Vagina (tissue), 2 donors: ENCODE measurements at places on chromosomes 7 and 10. TPM values are rescaled to one million over a fixed set of nuclear protein-coding genes. Genes with fewer than 3 reads are reported as not detected.
A peak's percentile ranks its signal among the peaks of the same experiment; 100 is the strongest.

- H3K27me3 ChIP-seq, result no peaks in the 10 kb centered on the region
- no peak overlapping the region for H3K4me3 ChIP-seq
- no peaks in the 10 kb centered on the region for H3K4me1 ChIP-seq
- no peak for DNase-seq
- no peaks in the 10 kb centered on the region for H3K36me3 ChIP-seq
These were observed 66.8 kb downstream of the PCGF5 start for GRCh38 chr10:91287276-91287675.

DNA sequence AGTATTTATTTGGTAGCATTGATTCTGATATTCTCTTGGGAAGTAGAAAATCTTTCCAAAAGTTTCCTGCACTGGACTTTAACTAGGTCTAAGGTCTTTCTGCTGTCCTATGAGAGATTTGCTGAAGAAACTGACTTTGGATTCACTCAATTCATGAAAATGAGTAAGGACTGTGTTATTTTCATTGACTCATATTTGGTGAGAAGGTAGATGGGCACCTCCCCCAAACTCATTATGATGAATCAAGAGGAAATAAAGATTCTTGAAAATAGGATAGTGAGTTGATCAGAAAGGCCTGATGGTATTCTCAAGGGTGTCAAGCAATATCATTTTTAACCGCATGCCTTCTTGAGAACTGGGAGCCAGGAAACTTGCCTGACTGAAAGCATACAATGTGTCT, 110.3 kb downstream of the RNF133 start:
- no peak for DNase-seq
- no peak overlapping the region for H3K4me3 ChIP-seq
- no peaks in the 10 kb centered on the region for H3K27me3 ChIP-seq
- H3K4me1 ChIP-seq, result no peaks in the 10 kb centered on the region

GRCh38 chr10:72260976-72261783, 12.5 kb upstream of the DDIT4 start:
- peak overlapping the region; percentile 47 for H3K4me3 ChIP-seq
- DNase-seq, result no peak
- H3K36me3 ChIP-seq, result no peaks in the 10 kb centered on the region
- H3K4me1 ChIP-seq, result peaks cover 74% of the 10 kb centered on the region
- H3K27me3 ChIP-seq, result no peaks in the 10 kb centered on the region

- H3K4me3 ChIP-seq, result no peak overlapping the region
- no peak overlapping the region for H3K27ac ChIP-seq
- no peaks in the 10 kb centered on the region for H3K27me3 ChIP-seq
- DNase-seq, result no peak
- H3K36me3 ChIP-seq, result no peaks in the 10 kb centered on the region
These were observed 11.3 kb upstream of the ZNF518A start for GRCh38 chr10:96118604-96119450.

DNA sequence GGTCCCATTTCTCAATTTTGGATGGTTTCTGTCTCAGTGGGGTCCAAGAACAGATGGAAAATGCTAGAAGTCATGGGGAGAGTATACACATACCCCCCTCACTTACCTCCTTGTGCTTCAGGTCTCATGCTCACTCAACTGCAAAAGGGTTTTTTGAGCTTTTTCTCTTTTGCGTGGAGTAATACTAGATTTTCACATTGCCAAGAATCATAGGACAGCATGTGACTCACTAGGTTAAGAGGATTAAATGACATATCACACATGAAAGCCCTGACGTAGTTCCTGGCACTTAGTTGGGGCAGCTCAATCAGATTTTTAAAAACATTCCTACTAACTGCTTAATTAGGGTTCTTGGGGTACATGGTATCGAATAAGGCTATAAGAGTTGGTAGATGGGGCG, 4.5 kb downstream of the PI4K2A start:
- DNase-seq, result no peak
- H3K36me3 ChIP-seq, result no peaks in the 10 kb centered on the region
- no peaks in the 10 kb centered on the region for H3K27me3 ChIP-seq
- H3K4me1 ChIP-seq, result peaks cover 59% of the 10 kb centered on the region
- no peak overlapping the region for H3K27ac ChIP-seq

DNA sequence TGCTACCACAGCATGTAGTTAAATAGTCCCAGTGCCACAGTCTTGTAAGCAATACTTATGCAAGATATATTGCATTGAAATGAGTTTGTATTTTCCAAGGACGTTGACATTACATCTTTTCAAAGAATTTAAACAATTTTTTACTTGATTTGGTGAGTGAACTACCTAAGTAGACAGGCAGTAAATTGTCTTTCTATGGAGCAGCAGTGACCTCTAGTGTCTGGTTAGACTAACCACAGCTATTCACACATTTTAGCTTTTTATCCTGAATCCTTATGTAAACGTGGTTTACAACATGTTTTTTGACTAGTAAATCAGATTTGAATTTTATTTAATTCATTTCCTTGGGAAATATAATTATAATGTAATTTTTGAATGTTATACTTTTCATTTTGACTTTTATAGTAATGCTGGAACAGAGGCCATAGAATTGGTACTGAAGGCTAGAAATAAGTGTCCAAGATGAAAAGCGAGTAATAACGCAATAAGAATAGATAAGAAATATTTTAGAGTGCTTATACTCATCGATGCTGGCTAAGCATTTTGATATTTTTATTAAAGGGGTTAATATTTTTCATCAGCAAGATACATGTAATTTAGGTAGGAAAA, 5.6 kb downstream of the LRRTM3 start:
- peaks cover 5% of the 10 kb centered on the region for H3K4me1 ChIP-seq
- no peaks in the 10 kb centered on the region for H3K27me3 ChIP-seq
- H3K4me3 ChIP-seq, result no peak overlapping the region
- H3K27ac ChIP-seq, result no peak overlapping the region
- DNase-seq, result no peak
- no peaks in the 10 kb centered on the region for H3K36me3 ChIP-seq

- H3K27ac ChIP-seq, result no peak overlapping the region
- H3K4me3 ChIP-seq, result no peak overlapping the region
- H3K4me1 ChIP-seq, result peaks cover 3% of the 10 kb centered on the region
- no peak for DNase-seq
- H3K27me3 ChIP-seq, result no peaks in the 10 kb centered on the region
These were observed 5.2 kb upstream of the VAX1 start for GRCh38 chr10:117143103-117143823.

GRCh38 chr7:121774563-121774962, 98.4 kb upstream of the PTPRZ1 start:
- no peak overlapping the region for H3K27ac ChIP-seq
- no peaks in the 10 kb centered on the region for H3K4me1 ChIP-seq
- H3K4me3 ChIP-seq, result no peak overlapping the region
- no peaks in the 10 kb centered on the region for H3K27me3 ChIP-seq

DNA sequence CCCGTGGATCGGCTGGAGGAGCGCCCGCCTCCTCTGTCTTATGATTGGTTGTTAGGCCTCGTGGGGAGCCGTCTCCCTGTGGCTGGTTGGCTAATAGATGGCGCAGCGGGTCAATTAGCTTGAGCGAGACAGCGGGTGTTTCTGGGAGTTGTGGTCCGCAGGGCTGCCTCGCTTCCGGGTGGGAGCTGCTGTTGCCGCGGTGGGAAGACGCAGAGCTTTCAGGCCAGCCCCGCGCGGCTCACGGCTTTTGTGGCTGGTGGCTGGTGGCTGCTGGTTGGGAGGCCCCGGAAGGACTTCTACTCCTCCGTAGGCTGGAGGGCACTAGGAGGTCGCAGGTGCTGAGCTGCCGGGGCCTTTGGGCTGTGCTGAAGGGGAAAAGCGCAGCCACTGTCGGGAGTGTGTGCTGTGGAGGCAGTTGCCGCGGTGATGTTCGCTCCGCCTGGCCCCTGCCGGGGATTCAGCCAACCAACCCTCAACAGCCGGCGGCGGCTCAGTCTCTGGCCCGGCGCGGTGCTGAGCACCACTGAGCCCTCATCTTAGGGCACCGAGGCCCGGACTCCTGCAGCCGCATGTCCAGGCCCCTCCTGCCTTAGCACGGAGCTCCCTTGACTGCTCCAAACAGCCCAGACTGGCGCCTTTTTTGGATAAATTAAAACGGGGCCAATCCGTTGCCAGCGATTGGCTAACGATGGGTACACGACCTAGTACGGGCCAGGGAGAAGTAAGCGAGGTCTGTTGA, 652 bp upstream of the C10orf143 start:
- peak overlapping the region; percentile 93 for H3K27ac ChIP-seq
- no peaks in the 10 kb centered on the region for H3K36me3 ChIP-seq
- H3K4me3 ChIP-seq, result peak overlapping the region; percentile 60
- H3K4me1 ChIP-seq, result peaks cover 19% of the 10 kb centered on the region
- no peaks in the 10 kb centered on the region for H3K27me3 ChIP-seq

DNA sequence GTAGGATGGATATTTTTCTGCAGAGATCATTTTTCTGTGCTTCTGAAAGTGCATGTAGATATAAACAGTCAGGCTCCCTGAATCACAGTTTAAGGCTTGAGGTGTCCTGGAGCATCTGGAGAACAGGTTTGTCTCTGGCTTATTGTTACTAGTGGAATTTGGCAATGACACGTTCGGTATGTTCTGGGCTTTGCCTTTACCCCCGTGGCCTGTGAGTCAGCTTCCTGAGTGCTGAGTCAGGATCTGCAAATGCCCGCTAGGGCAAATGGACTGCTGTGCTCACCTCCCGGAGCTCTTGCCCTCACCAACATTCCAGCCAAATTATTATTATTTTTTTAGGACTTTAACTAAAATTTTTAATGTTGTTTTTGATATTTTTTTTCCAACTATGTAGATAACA, 192.5 kb upstream of the PRSS1 start:
- H3K36me3 ChIP-seq, result no peaks in the 10 kb centered on the region
- H3K4me3 ChIP-seq, result no peak overlapping the region
- no peak overlapping the region for H3K27ac ChIP-seq
- no peaks in the 10 kb centered on the region for H3K27me3 ChIP-seq
- no peak for DNase-seq

GRCh38 chr7:106773228-106773627, 91.9 kb upstream of the PIK3CG start:
- no peak overlapping the region for H3K27ac ChIP-seq
- H3K4me3 ChIP-seq, result no peak overlapping the region
- no peaks in the 10 kb centered on the region for H3K4me1 ChIP-seq
- H3K27me3 ChIP-seq, result no peaks in the 10 kb centered on the region
- no peaks in the 10 kb centered on the region for H3K36me3 ChIP-seq

GRCh38 chr7:91265693-91266066, 1.4 kb downstream of the FZD1 start:
- H3K27me3 ChIP-seq, result no peaks in the 10 kb centered on the region
- no peaks in the 10 kb centered on the region for H3K36me3 ChIP-seq
- DNase-seq, result no peak
- H3K4me3 ChIP-seq, result peak overlapping the region; percentile 84
- H3K27ac ChIP-seq, result peak overlapping the region; percentile 97

GRCh38 chr10:35422228-35422627, 85.9 kb downstream of the CCNY start:
- H3K36me3 ChIP-seq, result no peaks in the 10 kb centered on the region
- no peaks in the 10 kb centered on the region for H3K27me3 ChIP-seq
- no peak overlapping the region for H3K4me3 ChIP-seq
- H3K27ac ChIP-seq, result peak overlapping the region; percentile 89

DNA sequence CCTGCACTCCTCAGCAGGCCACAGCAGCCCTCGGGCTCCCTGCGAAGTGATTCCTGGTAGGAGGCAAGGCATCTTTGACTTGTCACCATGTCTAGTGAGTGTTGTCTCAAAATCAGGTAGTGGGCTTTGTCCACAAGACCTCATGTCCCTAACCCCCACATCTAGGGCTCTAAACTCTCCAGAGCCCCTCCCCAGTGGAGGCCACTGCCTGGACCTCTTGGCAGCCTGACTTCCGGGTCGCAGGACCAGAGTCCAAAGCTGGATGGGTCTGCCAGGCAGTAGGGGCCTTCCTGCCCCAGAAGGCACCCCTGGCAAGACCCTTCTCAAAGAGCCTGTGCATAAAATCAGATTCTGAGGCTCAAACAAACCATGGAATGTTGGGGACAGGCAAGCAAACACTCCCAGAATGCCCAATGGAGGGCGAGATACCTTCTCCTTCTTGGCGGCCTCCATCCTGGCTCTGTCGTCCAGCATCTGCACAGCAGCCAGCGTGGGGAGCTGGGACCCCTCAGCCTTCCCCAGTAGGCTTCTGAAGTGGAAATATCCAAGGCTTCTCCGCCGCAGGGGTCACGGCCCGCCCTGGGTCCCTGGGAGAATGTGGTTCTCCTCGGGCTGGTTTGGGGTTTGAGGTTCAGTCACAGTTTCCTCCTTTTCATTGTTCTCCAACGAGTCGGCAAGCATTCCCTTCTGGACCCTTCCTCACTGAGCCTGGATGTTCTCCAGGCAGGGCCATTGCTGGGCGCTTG, 586 bp downstream of the GCK start:
- H3K36me3 ChIP-seq, result no peaks in the 10 kb centered on the region
- no peak overlapping the region for H3K4me3 ChIP-seq
- no peaks in the 10 kb centered on the region for H3K27me3 ChIP-seq
- no peaks in the 10 kb centered on the region for H3K4me1 ChIP-seq
- no peak overlapping the region for H3K27ac ChIP-seq
- no peak for DNase-seq

- H3K27me3 ChIP-seq, result no peaks in the 10 kb centered on the region
- H3K4me3 ChIP-seq, result no peak overlapping the region
- no peak overlapping the region for H3K27ac ChIP-seq
- peak; percentile 29 for DNase-seq
These were observed 26.4 kb downstream of the ANXA8 start for GRCh38 chr10:47457528-47457820.

SLC16A12 gene
- 3.7 TPM for total RNA-seq

OR2A14 gene
- total RNA-seq, result not detected

TYW1B gene
- total RNA-seq, result 6.9 TPM

VPS37D gene
- 5.4 TPM for total RNA-seq

GALNT17 gene
- total RNA-seq, result 3.9 TPM

SFXN2 gene
- 6.4 TPM for total RNA-seq
